Stomach (tissue), 19 donors: ENCODE measurements at places on chromosomes 5 and 9. TPM values are rescaled to one million over a fixed set of nuclear protein-coding genes. Genes with fewer than 3 reads are reported as not detected.

The HSPB3 gene
- total RNA-seq = not detected

DNA sequence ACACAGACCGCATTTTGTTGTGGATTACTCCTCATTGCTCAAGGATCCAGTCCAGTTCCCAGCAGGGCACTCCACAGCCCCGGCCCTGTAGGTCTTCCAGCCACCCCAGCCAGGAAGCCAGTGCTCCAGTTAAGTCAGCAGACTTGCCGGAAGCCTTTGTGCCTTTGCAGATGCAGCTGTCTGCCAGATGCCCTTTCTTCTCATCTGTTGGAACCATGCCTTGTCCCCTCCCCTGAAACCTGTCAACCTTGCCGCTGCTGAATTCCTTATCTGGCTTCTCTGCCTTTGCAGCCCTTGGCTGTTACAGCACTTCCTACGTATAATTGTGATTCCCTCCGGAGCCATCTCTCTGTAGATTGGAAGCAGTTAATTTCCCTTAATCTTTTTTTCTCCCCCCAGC, 28.4 kb downstream of the PSAT1 start:
- no peaks in the 10 kb centered on the region for H3K4me1 ChIP-seq
- no peak for DNase-seq
- no peak overlapping the region for H3K4me3 ChIP-seq
- H3K27ac ChIP-seq = no peak overlapping the region

The NR4A3 gene
- total RNA-seq = 0.58 TPM

DNA sequence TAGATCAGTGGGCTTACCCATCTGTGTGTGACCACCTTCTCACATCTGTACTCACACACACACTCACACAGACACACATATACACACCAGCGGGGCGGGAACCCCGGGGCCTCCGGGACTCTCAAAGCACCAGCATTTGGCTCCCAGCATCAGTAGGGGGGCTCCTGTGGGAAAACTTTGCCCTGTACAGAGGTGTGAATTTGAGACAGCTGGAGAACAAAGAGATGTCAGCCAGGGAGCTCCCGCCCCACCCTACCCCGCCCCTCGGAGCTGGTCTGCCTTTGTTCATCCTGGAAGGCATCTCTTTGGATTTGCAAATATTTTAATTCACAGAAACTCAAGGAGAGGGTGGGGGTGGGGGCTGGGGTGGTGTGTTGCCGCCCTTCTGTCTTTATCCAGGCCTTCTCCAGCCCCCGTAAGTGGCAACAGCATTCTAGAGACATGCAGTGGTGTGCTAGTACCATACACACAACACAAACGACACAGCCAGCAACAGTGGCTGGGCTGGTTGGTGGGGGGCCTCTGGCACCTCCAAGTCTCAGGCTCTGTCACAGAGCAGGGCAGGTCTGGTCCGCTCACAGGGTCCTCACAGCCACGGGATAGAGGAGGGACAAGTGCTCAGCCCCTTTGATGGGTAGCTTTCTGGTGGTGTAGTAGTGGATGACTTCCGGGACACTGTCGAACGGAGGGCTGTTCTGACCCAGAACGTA, 15.5 kb upstream of the SLC25A51 start:
- peaks cover 36% of the 10 kb centered on the region for H3K36me3 ChIP-seq
- H3K4me3 ChIP-seq = no peak overlapping the region
- peaks cover 24% of the 10 kb centered on the region for H3K4me1 ChIP-seq
- H3K27ac ChIP-seq = no peak overlapping the region

DNA sequence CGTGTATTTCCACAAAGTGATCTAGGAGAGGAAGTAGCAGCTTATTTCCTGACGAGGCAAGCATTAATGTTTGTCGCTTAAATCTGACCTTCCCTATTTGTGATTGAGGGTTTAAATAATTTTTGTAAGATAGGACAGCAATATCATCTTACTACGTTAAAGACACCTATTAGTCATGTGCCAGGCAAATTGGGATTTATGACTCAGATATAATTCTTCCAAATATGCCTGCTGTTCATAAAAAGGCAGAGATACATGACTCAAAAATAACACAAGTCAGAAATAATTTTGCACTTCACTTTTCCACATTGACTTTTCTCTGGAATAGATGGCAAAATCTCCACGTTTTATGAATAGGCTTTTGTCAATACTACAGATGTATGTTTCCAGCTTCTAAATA, 43.0 kb upstream of the CDH12 start:
- H3K4me1 ChIP-seq = no peaks in the 10 kb centered on the region
- no peaks in the 10 kb centered on the region for H3K27me3 ChIP-seq
- no peak overlapping the region for H3K27ac ChIP-seq
- H3K36me3 ChIP-seq = no peaks in the 10 kb centered on the region

The SHOC1 gene
- total RNA-seq = not detected

The ENHO gene
- not detected for total RNA-seq

- H3K4me3 ChIP-seq = no peak overlapping the region
- H3K27ac ChIP-seq = peak overlapping the region; percentile 80
- no peaks in the 10 kb centered on the region for H3K27me3 ChIP-seq
- peak; percentile 63 for DNase-seq
- H3K4me1 ChIP-seq = peaks cover 90% of the 10 kb centered on the region
Observed at GRCh38 chr5:132437604-132438266, 52.8 kb downstream of the IRF1 start.

The FOXD4L4 gene
- total RNA-seq = not detected

DNA sequence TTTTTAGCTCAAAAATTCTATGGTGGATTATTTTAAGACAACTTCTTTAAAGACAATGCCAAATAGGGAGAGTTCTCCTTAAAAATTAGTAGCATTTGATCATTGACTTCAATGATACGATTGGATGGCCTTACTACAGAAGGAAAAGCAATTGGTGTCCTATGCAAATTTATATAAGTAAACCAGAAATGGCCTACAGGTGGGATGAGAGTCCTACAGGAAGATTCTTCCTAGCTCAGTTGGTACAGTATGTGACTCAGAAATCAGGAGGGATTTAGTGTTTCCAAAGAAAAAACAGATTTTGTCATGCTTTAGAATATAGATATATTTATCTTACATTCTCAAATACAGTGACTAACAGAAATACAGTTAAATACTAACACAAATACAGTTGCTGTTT, 6.5 kb downstream of the ANKRA2 start:
- no peak overlapping the region for H3K4me3 ChIP-seq
- H3K36me3 ChIP-seq = peaks cover 84% of the 10 kb centered on the region
- H3K27ac ChIP-seq = no peak overlapping the region
- no peaks in the 10 kb centered on the region for H3K27me3 ChIP-seq
- peaks cover 3% of the 10 kb centered on the region for H3K4me1 ChIP-seq

The EIF4E1B gene
- not detected for total RNA-seq

The PLAC8L1 gene
- not detected for total RNA-seq

The ZFP2 gene
- total RNA-seq = 1.4 TPM

The DBH gene
- under 0.01 TPM for total RNA-seq
